ENCODE measurements at places on chromosomes 16 and 17.

GRCh38 chr17:60423865-60424264, 1.6 kb downstream of the CHCT1 start:
- no peak for DNase-seq

- DNase-seq, result peak; percentile 30
Observed at GRCh38 chr17:81487487-81488275, 24.9 kb downstream of the ACTG1 start.

DNA sequence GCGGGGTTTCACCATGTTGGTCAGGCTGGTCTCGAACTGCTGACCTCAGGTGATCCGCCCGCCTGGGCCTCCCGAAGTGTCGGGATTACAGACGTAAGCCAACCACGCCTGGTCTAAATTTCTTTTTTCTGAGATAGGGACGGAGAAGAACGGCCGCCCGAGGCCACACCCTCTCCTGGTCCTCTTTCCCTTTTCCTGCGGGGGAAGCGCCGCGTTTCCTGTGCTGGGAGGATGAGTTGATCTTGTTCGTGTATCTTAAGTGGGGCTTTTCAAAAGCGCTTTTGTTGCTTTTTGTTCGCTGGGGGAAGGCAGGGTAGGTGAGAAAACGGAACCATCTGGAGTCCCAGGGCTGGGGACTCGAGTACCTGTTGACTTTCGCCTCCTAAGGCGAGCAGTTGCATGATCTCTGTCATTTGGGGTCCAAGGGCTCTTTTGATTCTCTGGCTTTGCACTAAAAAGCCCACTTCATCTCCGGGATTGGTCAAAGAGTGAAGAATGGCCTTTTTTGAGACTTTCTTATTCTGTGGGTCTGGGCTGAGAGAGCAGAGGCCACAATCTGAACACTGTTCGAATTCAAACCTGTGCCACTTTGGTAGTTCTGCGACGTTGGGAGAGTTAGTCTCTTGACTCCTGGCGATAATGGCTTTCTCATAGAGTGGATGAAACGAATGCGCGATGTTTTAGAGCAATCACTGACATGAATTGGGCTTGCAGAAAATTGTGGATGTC, 1.3 kb downstream of the FUS start:
- DNase-seq, result no peak

DNA sequence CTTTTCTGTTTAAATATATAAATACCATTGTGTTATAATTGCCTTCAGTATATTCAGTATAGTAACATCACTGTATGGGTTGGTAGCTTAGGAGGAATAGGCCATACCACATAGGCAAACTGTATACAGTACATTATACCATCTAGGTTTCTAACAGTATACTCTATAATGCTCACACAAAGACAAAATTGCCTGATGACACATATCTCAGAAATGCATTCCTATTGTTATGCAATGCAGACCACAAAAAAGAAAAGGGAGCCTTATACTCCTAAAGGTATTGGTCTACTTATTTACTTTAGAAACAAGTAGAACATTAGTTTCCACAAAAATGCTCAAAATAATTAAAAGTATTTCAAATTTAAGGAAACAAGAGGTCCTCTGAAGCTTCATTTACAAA, 47.9 kb downstream of the SETD6 start:
- no peak for DNase-seq

GRCh38 chr17:75459590-75460267, 3.3 kb downstream of the TMEM94 start:
- DNase-seq, result no peak

- DNase-seq, result no peak
Observed at GRCh38 chr17:82752371-82753200, 721 bp downstream of the TBCD start.

GRCh38 chr16:85361441-85362118, 249.3 kb upstream of the CIBAR2 start:
- DNase-seq, result no peak

DNA sequence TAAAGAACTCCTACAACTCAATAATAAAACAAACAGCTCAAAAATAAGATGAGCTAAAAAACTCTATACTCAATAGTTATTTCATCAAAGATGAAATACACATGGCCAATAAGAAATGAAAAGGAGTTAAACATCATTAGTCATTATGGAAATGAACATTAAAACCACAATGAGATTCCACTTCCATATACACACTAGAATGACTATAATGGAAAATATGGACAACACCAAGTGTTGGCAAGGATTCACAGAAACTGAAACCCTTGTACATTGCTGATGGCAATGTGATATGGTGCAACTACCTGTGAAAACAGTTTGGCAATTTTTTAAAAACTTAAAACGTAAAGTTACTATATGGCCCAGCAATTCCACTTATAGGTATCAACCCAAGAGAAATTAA, 91.4 kb downstream of the GRIN2A start:
- no peak for DNase-seq

All from NCI-H1436 treated with DMSO at 0.1 percent for 48 hours (cell line).